ENCODE measurements at places on chromosomes 7 and 10.

DNA sequence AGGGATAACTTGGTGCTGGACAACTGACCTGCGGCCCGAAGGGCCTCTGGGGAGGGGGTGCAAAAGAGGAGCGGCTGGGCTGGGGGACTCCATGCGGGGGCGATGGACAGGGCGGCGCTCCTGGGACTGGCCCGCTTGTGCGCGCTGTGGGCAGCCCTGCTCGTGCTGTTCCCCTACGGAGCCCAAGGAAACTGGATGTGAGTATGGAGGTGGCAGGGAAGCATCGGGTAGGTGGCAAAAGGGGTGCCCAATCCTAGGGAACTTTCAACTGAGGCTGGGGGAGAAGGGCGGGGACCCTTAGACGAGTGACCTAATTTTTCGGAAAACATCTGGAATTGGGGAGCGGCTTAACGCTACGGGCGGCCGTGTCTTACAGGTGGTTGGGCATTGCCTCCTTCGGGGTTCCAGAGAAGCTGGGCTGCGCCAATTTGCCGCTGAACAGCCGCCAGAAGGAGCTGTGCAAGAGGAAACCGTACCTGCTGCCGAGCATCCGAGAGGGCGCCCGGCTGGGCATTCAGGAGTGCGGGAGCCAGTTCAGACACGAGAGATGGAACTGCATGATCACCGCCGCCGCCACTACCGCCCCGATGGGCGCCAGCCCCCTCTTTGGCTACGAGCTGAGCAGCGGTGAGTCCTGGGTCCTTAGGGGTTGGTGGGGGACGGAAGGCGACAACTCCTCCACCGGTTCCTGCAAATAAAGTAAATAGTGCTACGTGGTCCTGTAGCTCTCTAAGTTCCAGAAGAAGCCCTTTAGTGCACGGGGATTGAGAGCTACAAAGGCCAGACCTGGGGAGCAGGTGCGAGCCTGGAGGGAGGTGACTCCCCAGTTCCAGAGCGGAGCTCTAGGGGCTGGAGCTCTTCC is 622 bp downstream of the WNT16 start:
- DNase-seq: no peak

GRCh38 chr7:132544025-132544424 is 32.2 kb downstream of the PLXNA4 start:
- DNase-seq: no peak

GRCh38 chr10:26780793-26781601 is 79.8 kb downstream of the ABI1 start:
- no peak for DNase-seq

GRCh38 chr10:133209117-133209516 is 20.9 kb upstream of the UTF1 start:
- no peak for DNase-seq

DNA sequence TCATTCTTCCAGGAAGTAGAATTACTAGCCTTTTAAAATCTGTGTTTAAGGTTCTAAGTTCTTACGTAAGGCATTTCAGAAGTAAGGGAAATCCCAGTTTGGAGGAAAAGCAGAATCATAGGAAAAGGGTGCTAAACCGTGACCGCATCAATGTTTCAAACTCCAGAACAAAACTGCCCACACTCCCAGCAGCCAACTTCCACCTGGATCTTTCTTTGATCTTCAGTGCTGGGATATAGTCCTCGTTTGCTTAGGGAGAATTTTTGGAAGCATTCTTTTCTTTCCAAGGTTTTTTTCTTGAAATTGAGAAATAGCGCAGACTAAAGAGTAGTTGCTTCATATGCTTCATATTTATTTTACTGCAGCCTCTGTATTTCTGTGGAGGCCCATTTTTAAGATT is 8.9 kb downstream of the PROSER2 start:
- DNase-seq: no peak

- DNase-seq: no peak
These were observed 56.9 kb upstream of the TNS3 start for GRCh38 chr7:47638679-47639315.

- DNase-seq: no peak
These were observed 39.2 kb downstream of the CDC123 start for GRCh38 chr10:12235116-12235694.

- DNase-seq: no peak
These were observed 2.7 kb downstream of the EGR2 start for GRCh38 chr10:62813453-62813852.

- DNase-seq: no peak
These were observed 441 bp downstream of the FZD8 start for GRCh38 chr10:35641676-35642034.

DNA sequence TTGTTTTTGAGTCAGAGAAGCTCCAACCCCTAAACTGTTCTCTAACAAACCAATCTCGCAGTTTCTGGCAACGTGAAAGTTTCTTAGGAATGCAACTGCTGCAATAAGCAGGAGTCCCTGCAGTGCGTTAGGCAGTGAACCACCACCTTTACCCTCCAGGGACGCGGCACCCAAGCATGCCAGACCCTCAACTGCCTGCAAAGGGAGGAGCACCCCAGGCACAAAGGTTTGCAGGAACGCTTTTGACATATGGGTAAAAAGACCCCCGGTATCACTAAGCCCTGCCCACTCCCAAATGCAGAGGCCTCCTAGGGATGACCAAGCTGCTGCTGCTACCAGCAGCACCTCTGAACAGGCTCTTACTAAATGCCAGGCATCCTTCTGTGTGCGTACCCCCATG is 4.7 kb downstream of the TBRG4 start:
- no peak for DNase-seq

- no peak for DNase-seq
These were observed at the start of gene MYO3A for GRCh38 chr10:25933653-25934608. MYO3A (plus strand) TSS chr10:25934229; CDS start chr10:25952111, 17,882 bp downstream.

GRCh38 chr10:87038786-87039185 is 18.7 kb downstream of the FAM25A start:
- DNase-seq: no peak

DNA sequence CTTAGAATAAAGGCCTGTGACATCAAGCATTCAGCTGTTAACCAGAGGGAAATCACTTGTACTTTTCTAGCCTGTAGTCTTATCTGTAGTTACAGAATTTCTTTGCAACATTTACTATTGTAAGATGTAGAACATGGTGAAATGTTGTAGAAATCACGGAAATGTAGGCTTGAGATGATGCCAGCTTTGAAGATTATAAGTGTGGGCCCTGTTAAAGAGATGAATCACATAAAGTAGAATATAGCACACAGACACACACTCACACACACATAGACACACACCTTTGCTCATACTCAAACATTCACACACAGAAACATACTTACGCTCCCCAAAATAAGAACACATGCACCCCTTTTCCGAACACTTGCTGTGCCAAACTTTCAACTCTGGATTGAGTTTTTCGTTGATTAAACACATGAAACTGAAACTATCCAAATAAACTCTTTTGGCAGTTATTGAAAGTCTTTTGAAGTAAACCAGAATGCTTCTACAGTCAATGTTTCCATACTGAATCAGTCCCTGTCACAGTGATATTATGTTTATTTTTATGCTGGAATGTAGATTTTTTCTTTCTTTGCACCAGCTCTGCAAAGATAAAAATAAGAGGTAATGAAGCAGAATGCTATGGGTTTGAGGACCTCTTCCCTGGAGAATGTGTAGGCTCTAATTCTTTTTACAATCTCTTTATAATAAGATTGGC is 230.3 kb upstream of the MEOX2 start:
- DNase-seq: no peak

GRCh38 chr7:116897661-116898060 is 35.3 kb downstream of the CAPZA2 start:
- DNase-seq: no peak

- no peak for DNase-seq
These were observed 131.0 kb downstream of the AASS start for GRCh38 chr7:122013065-122013464.

GRCh38 chr10:120423431-120424197 is 33.4 kb upstream of the PLPP4 start:
- DNase-seq: peak; percentile 32

DNA sequence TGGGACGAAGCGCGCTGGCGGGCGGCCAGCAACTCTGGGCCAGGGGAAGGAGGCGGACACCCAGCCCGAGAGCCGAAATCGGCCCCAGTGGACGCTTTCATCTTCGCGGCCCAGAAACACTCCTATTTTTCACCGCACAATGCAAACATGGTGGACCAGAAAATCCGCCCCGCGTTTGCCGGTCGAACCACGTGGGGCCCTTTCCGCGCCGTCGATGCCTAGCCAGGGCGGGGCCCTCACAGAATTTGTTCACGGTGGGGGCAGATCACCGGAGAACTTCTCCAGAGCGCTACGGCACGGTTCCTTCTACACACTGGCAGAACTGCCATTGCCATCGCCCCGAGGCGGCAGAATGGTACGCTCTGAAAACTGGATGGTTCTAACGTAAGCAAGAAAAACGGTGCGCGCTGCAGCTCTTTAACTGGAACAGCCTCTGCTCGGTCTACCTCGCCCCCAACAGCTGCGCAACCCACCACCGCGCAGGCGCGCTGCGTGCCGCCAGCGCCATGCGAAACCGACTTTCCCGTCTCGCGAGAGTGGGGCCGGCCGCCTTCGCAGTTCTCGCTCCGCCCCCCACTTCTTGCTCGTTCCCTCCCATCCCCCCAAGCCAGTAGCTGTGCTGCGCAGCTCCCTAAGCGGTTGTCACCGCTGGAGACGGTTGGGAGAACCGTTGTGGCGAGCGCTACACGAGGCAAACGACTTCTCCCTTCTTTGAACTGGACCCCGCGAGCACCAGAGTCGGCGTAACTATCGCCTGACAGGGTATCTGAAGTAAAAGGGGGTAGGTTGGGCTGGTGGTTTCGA is at the start of gene HNRNPH3:
HNRNPH3 (plus strand) TSS at position 610 of the 804 bp plus-strand sequence. CDS start 5,158 bp downstream, outside the sequence.
- peak; percentile 93 for DNase-seq

- no peak for DNase-seq
These were observed 75.3 kb downstream of the GAD2 start for GRCh38 chr10:26291721-26292480.

- DNase-seq: no peak
These were observed 32.2 kb upstream of the PDE1C start for GRCh38 chr7:32102432-32102873.

- DNase-seq: no peak
These were observed 83.9 kb downstream of the HIP1 start for GRCh38 chr7:75654855-75655254.

DNA sequence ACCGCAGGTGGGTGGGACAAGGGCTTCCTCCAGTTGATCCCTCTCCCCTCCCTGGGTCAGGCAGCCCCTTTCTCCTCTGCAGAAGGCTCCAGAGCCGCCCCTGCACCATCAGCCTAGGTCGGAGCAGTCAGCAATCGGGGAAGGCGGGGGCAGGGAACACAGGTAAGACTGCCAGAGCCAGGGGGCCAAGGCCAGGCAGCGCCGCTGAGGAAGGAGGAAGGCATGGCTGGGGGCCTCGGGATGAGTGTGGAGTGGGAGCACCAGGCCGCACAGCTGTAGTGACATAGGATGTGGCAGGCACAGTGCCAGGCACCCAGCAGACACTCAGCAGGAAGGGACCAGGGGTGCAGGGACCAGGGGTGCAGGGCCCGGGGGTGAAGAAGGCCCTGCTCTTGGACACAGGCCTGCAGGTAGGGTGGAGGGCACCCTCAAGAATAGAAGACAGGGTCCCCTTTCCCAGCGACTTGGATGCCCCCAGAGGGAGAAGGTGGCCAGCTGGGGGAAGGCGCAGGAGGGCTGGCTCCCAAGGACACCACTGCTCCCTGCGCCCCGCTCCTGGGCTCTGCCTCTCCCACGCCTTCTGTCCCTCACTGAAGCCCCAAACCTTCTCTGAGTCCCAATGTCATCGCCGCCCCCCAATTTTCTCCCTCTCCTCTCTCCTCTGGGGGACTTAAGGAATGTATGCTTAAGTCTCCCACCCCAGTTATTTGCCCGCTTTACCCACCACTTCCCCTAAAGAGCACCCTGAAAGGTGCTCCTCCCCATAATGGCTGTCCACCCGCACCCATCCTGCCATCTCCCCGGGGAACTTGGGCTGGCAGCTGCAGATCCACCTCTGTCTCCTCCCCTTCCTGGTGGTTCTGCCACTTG is 38.5 kb downstream of the CAMK2B start:
- no peak for DNase-seq

- DNase-seq: no peak
These were observed 2.0 kb upstream of the TSPAN14 start for GRCh38 chr10:80452069-80452468.

- no peak for DNase-seq
These were observed 849.4 kb downstream of the CCSER2 start for GRCh38 chr10:85177767-85178166.

Measured in NCI-H1048 (cell line).